Fibroblast of skin of scalp (primary cell): ENCODE measurements at places on chromosomes 1 and 21.

DNA sequence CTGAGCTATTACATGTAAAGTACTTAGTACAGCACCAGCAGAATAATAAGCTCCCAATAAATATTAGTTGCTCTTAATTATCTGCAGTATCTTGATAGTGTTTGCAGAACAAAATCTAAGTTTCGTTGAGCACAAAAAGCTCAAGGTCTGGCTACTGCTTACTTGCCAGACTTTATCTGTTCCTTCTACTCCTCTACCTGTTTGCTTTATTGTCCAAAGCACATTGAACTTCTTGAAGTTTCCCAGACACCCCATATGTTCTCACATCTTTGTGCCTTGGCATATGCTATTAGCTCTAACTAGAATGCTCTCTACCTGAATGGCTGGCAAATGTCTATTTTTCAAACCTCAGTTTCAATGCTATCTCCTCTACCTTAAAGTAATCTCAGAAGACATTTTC is 54.9 kb downstream of the LRRC40 start:
- no peak for DNase-seq

DNA sequence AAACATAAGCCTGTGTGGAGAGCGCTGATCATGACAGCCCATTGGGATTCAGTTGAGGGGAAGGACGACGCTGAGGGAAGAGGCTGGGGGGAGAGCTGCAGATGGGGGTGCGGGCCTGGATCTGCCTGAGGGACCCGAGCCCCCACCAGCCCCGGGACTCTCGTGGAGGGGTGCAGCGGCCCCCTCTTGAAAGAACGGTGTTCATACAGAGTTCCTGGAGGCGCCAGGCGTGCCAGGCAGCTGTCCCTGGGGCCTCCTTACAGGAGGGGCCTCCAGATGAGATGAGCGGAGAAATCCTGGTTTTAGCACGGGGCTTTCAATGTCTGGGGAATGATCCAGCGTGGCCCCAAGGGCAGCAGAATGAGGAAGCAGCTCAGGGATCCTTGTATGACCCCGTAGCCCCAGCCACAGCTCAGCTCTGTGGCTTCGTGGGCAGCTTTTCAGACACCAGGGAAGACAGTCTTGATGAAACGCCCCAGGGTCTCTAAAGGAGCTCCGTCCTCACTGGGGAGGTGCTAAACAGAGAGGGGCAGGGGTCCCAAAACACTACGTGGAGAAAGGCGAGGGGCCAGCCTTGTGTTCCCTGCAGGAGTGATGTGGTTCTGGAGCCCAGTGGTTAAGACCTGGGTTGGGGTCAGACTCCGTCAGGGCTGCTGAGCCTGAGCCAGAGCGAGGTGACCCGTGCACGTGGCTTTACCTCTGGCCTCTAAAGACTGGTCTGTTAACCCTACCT is 7.2 kb upstream of the DSCAM start:
- DNase-seq, result no peak

- DNase-seq, result no peak
Measured at GRCh38 chr1:82845866-82846265, 1045.1 kb downstream of the ADGRL2 start.

DNA sequence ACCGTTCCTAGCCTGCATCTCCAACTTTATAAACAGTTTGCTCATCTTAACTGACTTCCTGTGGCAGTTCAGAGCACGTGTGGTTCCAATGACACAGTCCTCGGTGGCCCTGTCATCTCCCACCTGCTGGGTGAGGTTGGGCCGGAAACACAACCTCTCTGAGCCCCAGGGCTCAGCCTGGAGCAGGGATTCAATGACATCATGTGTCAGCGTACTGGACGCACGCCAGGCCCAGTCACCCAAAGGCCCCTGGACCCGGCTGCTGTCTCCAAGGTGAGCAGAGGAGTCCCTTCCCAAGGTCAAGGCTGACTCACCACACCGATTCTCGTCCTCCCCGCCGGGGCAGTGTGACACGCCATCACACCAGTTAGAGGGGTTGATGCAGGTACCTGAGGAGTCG is 19.9 kb downstream of the TMPRSS2 start:
- no peak for DNase-seq

DNA sequence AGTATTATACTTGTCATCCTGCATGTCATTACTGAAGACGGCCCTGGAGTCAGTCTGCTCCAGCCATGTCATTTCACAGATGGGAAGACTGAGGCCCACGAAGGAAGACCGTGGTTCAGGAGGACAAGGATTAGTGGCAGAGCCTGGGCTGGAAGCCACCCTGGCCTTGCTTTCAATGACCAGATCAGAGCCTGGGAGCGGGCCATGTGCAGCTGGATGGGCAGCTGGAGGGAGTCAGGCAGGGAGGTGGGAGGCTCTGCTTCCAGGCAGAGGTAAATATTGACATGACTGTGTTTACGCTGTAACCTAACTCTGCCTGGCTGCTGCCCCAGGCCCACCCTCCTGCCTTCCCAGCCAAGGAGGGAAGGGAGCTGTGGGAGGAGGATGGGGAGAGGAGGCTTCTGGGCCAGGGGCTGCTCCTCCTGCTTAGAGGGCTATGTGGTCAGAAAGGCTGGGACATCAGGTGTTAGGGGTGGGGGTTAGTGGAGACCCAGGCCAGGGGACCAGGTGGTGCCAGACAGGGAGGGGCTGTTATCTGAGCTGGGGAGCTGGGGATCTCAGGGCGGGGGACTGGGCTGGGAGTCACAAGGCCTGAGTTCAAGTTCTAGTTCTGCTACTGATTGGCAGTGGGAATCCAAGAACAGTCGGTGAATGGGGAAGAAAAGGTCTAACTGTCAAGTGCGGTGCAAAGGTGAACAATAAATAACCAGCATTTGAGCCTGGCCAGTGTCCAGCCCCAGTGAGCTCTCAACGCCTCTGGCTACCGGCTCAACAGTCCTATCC is 48.5 kb upstream of the ECE1 start:
- DNase-seq, result no peak

GRCh38 chr1:12255913-12256312 is 26.1 kb downstream of the VPS13D start:
- no peak for DNase-seq

DNA sequence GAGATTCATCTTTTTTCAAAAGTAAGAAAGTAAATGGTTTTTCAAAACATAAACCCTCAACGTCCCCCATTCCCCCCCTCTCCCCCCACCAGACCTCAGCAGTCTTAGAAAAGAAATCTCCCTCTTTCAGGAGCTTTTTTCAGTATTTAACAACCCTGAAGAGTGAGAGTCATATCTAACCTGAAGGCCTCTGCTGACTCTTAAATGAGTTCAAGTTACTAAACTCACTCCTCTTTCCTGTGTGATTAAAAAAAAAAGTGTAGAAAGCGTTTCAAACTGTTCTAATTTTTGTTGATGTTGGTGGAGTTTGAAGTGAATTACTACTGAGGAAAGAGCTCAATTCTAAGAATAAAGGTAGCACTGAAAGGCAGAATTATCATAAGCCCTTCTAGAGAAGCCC is 93.7 kb downstream of the VAV3 start:
- no peak for DNase-seq

DNA sequence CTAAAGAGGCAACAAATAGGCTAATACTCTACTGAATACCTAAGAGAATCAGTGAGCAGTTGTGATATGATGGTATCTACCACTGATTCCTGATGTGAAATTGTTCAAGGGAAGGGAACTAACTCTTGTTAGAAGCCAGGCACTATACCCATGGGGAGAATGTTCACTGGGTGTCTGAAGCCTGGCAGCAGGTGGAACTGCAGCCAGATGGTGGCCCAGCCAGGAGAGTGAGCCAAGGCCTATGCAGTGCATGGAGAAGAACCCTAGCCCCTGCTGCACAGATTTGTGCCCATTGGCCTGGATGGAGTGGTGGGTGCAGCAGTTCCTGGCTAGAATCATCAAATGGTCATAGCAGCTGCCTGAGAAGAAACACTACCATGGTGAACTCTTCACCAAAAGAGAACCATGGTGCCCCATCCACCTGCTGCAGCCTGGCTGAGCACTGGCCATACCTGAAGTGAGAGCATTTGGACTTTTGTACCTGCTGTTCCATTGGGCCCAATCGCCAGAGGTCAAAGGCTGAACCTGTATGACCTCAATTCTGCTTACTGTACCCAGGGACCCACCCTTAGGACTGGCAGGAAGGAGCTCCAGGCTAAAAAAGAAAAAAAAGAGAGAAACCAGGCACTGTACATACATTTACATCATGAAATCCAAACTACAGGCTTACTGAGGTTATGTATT is 118.8 kb upstream of the IVNS1ABP start:
- DNase-seq, result no peak

DNA sequence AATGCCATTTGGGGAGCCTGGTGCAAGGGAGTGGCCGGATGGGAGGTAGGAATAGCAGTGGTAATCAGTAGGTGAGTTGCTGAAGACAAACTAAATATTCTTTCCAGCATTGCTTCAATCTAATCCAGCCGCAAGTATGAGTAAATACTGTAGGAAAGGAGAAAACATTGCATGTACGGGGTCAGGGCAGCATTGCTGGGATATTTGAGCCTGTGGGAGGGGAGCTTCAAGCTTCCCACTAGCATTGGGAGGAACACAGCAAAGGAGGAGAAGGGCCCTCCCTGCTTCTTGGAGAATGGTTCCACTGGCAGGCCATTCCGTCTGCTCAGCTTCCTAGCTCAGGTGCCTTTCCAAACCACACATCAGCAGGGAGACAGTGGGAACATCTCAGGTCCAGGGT is 15.2 kb downstream of the CAPN2 start:
- peak; percentile 45 for DNase-seq

DNA sequence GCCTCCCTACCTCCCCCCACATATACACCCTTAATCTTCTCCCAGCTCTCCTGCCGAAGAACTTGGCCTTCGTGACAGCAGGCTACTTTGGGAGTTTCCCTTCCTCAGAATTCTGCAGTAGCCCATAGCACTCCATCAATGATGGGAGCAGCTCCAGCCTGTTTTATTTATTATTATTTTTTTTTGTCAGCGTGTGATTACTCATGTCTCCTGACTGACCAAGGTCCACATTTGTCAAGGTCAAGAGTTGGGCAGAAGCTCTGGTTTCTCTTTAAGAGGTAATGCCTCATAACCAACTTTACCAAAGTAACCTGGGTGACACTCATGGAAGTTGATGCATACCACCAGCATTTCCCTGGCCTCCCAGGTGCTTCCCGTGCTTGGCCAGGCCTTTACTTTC is 125.4 kb downstream of the ZZZ3 start:
- no peak for DNase-seq

- DNase-seq, result no peak
Measured at GRCh38 chr1:206020393-206021007, 3.2 kb downstream of the CTSE start.

DNA sequence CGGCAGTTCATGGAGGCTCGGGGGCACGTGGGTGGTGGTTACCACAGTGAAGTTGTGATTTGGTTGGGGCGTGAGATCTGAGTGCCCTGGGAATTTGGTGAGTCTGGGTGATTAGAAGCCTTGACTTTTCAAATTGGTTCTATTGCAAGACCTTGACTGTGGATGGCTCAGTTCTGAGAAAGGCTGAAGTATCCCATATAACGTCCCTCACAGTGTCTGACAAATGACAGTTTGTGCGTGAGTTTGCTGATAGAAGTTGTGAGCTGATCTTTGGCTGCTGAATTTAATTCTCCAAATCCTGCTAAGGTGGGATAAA is 549 bp downstream of the MSH4 start:
- peak; percentile 7 for DNase-seq

DNA sequence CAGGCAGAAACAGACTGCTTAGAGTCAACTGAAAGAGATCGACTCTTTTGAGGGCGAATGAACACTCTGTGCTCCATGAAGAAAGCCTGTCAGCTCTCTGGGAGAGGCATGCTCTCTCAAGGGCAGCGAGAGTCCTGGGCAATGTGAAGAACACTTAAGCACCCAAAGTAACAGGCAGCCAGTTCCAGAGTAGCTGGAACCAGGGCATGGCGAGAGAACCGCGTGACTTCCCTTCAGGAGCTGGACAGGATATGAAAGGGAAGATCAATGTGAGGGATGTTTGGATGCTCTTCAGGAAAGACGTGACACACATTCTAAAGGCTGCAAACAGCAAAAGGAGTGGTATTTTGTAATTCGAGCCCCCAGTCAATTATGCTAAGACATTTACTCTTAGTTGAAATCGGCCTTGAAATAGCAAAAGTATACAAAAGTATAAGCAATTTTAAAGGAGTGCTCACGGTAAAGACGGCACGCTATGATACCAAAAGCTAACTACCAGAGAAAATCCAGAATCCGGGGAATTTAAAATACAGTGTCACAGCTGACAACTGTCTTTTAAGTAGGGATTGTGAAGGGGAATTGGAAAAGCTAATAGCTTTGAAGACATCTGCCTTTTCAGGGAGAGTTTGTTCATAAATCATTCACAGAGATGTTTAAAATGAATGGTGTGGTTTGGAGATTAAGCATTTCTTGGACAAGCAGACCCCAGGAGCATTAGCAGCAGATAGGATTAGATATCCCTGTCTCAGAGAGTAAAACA is 20.8 kb downstream of the ADAMTS5 start:
- no peak for DNase-seq

- no peak for DNase-seq
Measured at GRCh38 chr1:230403442-230403841, 22.7 kb downstream of the PGBD5 start.

DNA sequence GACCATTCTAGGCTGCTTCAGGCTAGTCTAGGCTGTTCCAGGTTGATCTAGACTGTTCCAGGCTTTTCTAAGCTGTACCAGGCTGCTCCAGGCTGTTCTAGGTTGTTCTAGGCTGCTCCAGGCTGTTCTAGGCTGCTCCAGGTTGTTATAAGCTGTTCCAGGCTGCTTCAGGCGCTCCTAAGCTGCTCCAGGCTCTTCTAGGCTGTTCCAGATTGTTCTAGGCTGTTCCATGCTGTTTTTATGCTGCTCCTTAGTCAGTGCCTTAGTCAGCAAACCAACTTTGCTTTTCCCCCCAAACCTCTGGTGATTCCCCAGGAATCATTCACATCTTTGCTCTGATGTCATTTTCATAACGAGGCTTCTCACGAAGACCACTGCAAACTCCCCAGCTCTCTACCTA is 171.4 kb upstream of the GALNT2 start:
- DNase-seq, result no peak

- DNase-seq, result no peak
Measured at GRCh38 chr1:241536304-241536703, 4.1 kb downstream of the KMO start.

DNA sequence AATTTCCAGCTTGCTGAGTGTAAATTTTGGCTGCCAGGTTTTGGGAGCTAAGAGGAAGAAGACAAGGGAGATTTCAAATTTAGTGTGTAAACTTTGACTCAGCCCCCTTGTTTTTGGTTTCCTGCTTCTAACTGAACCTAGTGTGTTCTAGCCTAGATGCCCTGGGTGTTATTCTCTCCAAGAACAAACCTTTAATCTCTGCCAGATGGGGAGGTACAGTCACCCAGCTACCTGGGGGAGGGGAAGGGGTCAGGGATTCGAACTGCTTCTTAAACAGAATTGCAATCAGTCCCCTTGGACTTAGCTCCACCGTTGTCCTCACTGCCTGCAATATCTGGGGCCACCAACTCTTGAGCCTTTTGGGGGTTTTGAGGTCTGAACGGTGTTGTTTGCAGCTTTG is 238.9 kb downstream of the KIF26B start:
- DNase-seq, result no peak

GRCh38 chr1:184408580-184408979 is 21.8 kb downstream of the C1orf21 start:
- DNase-seq, result no peak

- peak; percentile 33 for DNase-seq
Measured at GRCh38 chr1:219365451-219365850, 191.8 kb downstream of the LYPLAL1 start.

GRCh38 chr1:58619286-58620054 is 42.4 kb upstream of the TACSTD2 start:
- DNase-seq, result no peak
